NCI-H345 (cell line): ENCODE measurements at places on chromosomes 4 and X.

DNA sequence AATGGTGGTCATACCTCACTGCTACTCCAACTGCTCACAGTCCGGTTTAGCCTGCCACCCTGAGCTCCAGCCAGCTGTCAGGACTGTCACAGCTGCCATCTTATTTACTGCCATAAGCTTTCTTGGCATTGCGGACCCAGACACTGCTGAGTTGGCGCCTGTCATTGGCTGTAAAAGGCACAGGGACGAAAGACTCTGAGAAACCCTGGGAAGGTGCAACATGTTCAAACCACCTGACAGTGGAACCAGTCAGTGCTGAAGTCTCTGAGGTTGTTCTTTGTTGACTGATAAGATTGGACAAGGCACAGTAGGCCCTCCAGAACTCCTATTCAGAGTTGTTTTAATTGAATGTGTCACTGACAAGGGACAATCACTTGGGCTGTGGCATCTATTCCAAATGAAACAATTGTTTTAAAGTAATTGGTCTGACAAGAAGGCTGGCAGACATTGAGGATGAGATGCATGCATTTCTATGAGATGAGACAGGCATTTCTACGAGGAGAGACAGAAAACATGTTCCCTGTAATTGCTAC, 927.8 kb downstream of the STPG2 start:
- no peak for DNase-seq

DNA sequence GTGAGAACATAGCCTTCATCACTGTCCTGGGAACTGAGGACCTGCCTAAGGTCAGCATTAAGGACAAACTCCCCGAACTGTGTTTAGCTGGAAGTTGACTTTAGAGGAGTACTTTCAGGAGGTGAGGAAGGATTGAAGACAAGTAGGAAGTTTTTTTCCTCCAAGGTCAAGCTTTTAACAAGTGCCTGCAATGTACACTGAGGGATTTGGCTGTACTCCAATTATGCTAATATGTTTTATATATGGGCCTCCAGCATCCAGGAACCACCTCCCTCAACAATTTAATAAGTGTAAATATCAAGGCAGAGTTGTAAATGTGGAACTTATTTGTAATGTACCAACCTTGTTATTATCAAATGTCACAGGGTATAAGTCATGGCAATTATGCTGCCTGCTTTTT, 726.2 kb downstream of the RPA4 start:
- DNase-seq = peak; percentile 1

DNA sequence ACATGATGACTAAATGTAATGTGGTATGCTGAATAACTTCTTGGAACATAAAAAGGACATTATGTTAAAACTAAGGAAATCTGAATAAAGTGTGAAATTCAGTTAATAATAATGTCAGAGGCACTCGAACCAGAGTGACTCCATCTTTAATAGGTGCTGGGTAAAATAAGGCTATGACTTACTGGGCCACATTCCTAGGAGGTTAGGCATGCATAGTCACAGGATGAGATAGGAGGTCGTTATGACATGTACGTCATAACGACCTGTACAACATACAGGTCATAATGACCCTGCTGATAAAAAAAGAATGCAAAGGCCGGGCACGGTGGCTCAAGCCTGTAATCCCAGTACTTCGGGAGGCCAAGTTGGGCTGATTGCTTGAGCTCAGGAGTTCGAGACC, 28.9 kb upstream of the OPHN1 start:
- no peak for DNase-seq

DNA sequence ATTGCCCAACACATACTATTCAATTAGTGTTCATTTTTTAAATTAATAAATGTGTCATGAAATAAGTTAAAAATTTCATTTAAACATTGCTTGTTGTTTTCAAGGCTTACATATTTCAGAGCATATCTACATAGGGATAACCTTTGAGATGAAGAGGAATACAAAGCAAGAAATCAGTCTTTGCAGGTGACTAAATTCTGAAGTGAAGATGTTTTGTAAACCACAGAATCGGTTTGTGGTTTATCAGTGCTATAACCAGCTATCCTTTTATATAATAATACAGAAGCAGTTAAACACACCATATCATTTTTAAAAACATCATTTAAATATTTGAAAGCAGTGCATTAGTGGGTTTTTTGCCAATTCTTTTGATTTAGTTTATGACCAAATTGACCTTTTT, 26.9 kb downstream of the FAM241A start:
- DNase-seq = no peak

GRCh38 chr4:184097815-184098214, 119.9 kb downstream of the ENPP6 start:
- no peak for DNase-seq
